ENCODE measurements at places on chromosomes 5 and 9. TPM values are rescaled to one million over a fixed set of nuclear protein-coding genes. Genes with fewer than 3 reads are reported as not detected.

GRCh38 chr5:378976-379742, 57.6 kb downstream of the AHRR start:
- no peak for DNase-seq

GRCh38 chr5:50710838-50711237, 44.4 kb downstream of the PARP8 start:
- no peak for DNase-seq

LRRTM2 gene
- total RNA-seq = not detected

DNA sequence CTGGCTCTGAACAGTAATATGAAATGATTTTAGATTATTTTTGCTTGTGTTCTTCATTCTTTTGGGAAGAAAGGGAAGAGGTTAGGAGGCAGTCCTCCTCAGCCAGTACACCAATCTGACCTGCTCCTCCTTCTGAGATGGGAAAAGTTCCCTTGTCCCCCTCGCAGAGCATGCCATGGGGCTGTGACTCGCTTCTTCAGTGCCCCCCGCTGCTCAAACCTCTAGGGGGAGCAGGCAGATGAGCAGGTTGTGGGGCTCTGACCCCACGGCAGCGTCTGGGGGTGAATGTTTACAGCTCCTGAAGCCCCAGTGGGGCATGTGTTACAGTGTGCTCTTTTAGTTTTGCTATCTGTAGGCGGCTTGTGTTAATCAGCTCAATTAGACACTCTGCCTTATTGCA, 50.9 kb upstream of the KLF9 start:
- no peak for DNase-seq

DNA sequence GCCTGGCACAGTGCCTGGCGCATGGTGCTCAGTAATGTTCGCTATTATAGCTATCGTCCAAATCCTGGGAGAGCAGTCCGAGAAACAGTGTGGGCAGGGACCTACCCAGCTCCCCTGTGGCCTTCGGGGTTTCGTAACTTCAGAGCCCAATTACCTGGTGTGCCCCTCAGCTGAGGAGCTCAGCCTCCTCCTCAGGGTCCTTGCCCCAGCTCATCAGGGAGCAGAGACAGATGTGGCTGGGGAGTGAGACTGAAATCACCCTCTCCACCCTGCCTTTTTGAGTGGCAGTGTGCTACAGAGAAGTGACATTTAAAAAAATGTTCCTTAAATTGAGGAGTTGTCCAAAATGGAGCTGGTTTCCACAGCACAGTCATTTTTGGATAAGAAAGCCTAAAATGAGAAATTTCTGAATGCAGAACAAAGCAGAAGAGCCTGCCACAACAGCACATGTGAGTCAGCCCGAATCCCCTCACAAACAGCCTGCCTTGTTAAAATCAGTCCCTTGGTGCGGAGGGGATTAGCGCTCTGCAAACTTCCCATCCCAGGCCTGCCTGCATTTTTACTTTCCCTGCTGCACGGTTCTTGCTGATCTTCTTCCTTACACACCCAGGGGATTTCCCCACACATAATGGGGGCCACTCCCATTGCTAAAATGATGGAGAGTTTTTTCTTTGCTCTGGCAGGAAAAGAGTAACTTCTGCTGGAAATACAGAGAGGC, 78.1 kb upstream of the PITX1 start:
- DNase-seq = no peak

SPINK7 gene
- total RNA-seq = not detected

Measured in HepG2 (cell line).